ENCODE measurements at places on chromosomes 5 and 9. TPM values are rescaled to one million over a fixed set of nuclear protein-coding genes. Genes with fewer than 3 reads are reported as not detected.

GRCh38 chr9:120351106-120351505, 228.9 kb downstream of the CDK5RAP2 start:
- no peak for DNase-seq

GRCh38 chr5:139392678-139393496, 2.0 kb downstream of the PROB1 start:
- peak; percentile 86 for DNase-seq

GRCh38 chr5:96287136-96287535, 145.9 kb downstream of the PCSK1 start:
- no peak for DNase-seq

The FAM200C gene
- 0.84 TPM for total RNA-seq

DNA sequence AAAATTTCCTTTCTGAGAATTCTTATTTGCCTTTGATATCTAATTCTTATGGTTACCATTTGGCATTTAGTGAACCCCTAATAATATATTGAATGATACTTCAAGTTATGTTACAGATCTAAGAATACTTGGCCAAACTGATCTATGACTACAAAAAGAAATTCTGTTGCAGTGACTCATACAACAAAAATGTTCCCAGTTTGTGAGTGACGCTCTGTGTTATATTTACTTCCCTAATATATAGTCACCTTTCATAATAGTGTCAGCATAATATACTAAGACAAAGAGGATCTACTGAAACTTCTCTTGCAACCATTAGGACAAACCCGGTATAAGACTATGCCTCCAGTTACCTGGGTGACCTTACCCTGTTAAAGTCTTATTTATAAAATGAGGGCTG, 216.9 kb upstream of the TLX3 start:
- no peak for DNase-seq

DNA sequence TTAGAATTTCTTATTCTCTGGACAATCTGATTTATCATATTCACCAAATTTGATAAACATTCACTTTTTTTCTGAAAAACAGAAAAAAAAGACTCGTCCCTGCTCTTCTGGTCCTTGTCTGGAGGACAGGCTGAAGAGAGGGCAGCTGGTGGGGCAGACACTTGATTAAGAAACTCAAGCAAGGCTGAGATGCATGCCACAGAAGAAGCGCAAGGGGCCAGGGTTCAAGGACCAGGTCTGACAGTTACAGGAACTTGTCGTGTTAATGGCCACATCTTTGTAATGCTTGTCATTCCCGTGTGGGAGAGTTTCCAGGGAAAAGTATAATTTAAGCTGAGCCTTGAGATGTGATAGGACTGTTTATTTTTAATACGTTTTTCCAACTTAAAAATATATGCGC, 40.6 kb upstream of the SHB start:
- no peak for DNase-seq

GRCh38 chr5:91059409-91059808, 323.7 kb downstream of the ARRDC3 start:
- DNase-seq, result no peak

GRCh38 chr9:93265301-93265971, 81.5 kb downstream of the WNK2 start:
- no peak for DNase-seq

The COL5A1 gene
- total RNA-seq, result not detected

DNA sequence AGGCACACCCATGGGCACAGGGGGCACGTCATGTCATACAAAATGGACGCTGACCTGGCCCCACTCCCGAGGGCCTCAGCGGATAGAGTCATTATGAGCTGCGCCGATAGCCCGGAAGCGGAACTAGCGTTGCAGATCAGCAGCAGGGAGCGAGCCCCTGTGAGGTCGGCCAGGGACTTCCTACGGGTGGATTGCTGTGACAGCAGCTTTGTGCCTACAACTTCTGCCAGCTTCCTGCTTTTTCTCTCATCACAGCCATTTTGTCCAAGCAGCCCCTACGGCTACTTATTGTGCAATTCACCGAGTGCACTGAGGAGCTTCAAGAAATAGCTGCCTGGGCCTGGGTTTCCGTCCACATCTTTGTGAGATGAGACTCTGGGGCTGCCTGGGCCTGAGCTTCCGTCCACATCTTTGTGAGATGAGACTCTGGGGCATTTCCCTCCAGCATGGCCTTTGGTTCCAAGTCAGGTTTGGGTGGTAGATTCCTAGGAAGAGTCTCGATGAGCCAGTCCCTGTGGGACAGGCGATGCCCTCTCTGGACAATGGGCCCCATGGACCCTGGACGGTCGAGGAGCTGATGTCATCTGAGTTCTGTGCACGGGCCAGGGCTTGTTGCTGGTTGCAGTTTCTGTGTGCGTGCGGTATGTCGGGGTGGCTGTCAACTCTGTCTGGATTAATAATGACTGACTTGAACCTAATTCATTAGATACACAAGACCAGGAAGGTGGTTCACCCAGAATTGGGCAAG, 67.0 kb upstream of the GNE start:
- no peak for DNase-seq

DNA sequence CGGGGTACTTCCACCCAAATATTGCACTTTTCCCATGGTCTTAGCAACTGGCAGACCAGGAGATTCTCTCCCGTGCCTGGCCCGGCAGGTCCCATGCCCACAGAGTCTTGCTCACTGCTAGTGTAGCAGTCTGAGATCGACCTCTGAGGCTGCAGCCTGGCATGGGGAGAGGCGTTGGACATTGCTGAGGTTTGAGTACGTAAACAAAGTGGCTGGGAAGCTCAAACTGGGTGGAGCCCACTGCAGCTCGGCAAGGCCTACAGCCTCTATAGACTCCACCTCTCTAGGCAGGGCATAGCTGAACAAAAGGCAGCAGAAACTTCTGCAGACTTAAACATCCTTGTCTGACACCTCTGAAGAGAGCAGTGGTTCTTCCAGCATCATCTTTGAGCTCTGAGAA, 40.1 kb upstream of the EBF1 start:
- no peak for DNase-seq

- no peak for DNase-seq
These were observed 4.4 kb downstream of the SVEP1 start for GRCh38 chr9:110575169-110575568.

- DNase-seq, result no peak
These were observed 93.8 kb downstream of the ADAMTS2 start for GRCh38 chr5:179251276-179251969.

The CCDC180 gene
- total RNA-seq, result 1.9 TPM

DNA sequence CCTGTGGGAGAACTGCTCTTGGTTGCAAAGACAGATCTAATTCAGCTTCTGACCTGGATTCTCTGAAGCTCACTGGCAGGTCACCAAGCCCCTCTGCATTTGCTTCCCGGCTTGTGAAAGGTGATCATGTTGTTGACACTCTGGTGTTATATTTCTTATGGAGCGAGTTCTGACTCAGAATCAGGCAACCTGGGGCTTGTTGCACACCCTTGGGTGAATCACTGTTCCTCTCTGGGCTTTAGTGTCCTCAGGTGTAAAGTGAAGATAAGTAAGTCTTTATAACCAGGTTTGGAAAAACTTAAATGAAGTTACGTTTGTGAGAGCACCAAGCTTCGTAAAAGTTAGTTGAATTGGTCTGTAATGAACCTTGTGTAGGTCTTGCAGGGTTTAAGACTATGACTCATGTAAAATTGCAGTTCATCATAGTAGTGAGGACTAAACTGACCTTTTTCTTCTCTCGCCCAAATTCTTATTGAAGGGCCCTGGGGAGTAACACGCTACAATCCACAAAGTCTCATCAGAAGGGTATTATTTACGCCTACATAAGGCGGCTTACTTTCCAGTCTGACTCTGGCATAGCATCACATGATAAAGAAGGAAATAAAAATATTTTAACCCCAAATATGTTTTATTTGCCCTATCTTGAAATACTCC, 218.6 kb downstream of the TMEM38B start:
- DNase-seq, result no peak

DNA sequence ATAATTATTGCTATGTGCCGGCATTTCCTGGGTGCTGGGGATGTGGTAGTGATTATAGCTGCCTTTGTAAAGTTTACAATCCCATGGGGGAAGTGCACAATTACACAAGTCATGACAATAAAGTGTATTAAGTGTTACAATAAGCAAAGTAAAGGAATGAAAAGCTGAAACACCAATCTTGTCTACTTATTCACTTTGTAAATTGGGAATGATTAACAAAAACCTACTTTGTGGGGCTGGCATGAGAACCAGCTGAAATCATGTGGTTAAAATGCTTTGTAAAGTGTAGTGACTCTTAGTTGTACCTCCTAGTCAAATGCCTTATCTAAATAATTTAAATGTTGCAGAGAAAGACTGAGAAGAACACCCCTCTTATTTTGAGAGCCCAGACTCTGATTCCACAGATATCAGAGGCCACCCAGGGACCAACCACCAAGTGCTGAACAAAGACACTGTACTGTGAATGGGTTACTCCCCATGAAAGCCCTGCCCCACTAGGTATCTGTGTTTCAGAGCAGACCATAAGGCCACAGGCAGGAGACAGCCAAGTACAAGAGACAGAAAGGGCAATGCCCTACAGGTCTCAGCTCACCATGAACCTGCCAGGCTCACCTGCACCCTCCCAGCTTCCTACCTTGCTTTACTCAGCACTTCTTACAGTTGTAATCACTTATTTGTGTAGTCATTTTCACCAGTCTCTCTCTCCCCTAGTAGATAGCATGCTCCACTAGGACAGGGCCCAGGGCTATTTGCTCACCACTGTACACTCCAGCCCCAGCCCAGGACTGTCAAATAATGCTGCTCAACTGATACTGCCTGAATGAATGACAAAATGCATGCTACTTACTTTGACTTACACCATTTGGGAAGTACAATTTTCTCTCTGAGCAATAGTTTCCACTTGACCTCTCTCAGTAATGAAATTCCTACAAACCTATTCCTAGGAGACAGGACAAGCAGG, 101.6 kb upstream of the APC start:
- DNase-seq, result no peak

The CREB3 gene
- total RNA-seq, result 13.8 TPM

The CMBL gene
- total RNA-seq, result 3.2 TPM

The HRCT1 gene
- total RNA-seq, result not detected

DNA sequence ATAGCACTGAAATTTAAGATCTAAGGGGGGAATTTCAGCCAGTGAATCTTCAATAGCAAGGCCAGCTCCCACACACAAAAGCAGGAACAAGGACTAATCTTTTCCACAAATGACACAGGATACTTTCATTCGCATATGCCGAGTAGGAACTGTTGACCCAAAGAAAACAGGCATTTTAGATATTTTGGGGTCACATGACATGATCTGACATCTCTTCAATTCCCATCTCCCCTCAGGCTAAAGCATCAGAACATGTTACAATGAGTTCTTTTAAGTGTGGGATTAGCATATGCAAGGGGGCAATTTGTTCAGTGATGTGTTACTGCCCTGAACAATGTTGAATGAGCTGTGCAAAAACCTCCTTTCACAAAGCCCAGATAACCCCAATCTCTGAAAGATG, 68.2 kb downstream of the TLE1 start:
- no peak for DNase-seq

DNA sequence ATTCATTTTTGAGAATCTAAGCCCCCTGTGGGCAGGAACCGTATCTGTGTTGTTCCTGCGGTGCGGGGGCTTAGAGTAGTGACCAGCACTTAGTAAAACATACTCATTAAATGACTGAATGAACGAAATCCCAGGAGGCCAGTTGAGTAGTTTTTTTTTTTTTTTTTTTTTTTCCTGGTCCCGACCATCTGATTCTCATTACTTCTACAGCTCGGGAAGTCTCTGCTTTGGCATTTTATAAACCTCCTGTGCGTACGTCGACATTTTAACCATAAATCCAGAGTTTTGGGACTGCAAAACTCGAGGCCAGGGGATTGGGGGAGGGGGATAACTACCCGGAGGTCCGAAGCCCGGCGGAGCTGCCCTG, 31.5 kb upstream of the SPRY4 start:
- DNase-seq, result no peak

The GNA14 gene
- not detected for total RNA-seq

GRCh38 chr5:77181173-77181572, 29.3 kb upstream of the PDE8B start:
- DNase-seq, result no peak

The CTNND2 gene
- total RNA-seq, result not detected

The SLC25A2 gene
- not detected for total RNA-seq

DNA sequence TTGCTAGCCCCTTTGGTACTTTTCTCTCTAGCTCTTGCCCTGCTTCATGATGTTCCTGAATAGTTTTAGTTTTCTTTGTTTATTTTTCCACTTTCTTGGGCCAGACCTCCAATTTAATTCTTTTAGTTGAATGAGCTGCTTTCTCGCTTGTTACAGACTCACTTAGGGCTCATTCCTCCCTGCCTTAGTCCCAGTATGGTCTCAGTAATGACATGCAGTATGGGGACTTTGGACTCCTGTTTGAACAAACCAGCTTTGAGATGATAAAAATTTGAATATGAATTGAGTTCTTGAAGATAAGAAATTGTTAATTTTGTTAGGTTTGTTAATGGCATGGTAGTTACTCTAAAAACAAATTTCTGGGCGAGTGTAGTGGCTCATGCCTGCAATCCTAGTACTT, 284.8 kb upstream of the DMRT1 start:
- no peak for DNase-seq

DNA sequence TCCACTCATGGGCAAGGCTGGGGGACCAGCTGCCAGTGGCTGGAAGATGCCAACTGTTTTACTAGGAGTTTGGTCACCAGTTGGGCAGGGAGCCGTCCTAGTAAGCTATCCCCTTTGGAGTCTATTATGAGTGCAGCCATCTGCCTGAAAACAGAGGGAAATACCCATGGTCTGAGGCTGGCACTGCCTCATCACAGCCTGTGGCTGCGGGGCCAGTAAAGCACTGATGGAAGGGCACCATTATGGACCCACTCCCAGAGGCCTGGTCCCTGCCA, 187.2 kb upstream of the PANK3 start:
- DNase-seq, result no peak

DNA sequence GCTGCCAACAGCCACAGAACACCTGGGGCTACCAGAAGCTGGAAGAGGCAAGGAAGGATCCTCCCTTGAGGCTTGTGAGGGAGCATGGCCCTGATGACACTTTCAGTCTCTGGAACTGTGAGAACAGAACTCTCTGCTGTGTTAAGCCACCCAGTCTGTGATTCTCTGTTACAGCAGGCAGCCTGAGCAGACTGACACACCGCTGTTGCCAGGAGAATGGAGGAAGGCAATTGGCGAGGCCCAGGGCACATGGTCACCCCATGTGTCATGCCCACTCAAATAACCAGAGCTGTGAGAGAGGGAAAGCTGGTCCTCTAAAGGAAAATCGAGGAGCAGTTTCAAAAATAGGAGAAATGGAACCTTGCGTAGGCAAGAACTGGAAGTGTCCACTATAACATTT, 12.0 kb upstream of the KIF4B start:
- DNase-seq, result no peak

- no peak for DNase-seq
These were observed 338.2 kb downstream of the NFIB start for GRCh38 chr9:13975611-13976290.

GRCh38 chr9:108850293-108850897, 5.4 kb downstream of the ACTL7B start:
- no peak for DNase-seq

All from activated naive CD4-positive, alpha-beta T cell treated with anti-CD3 and anti-CD28 coated beads for 36 hours (primary cell).